Activated naive CD4-positive, alpha-beta T cell treated with Interleukin-2 at 50 U/mL for 16 hours (primary cell): ENCODE measurements at places on chromosomes 13 and 19.

- no peak for DNase-seq
Observed at GRCh38 chr13:82436099-82436585, 1446.1 kb downstream of the SLITRK1 start.

GRCh38 chr19:14381689-14382474 is 638 bp downstream of the ADGRE5 start:
- DNase-seq: peak; percentile 72

- no peak for DNase-seq
Observed at GRCh38 chr13:59000770-59001169, 1163.0 kb downstream of the DIAPH3 start.

GRCh38 chr19:29831041-29831548 is 19.3 kb downstream of the CCNE1 start:
- DNase-seq: peak; percentile 59

- DNase-seq: no peak
Observed at GRCh38 chr13:59679254-59679653, 484.5 kb downstream of the DIAPH3 start.

DNA sequence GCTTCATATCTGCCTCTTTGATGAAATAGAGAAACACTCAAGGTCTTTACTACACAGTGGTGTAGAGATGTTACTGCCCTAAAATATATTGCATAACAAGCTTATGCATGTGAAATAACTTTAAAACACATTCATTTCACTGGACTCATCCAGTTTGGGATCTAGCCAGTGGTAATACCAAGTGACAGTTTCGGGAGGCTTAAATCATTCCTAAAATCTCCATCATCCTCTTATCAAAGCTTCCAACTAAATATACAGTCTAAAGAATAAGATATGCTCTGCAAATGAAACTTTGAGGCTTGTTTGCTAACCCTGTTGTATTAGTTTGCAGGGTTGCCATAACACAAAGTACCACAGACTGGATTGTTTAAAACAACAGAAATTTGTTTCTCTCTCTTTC is 52.8 kb downstream of the THSD1 start:
- no peak for DNase-seq

- no peak for DNase-seq
Observed at GRCh38 chr19:35205733-35206323, 22.7 kb downstream of the FAM187B start.

GRCh38 chr13:92407858-92408257 is 818.7 kb upstream of the GPC6 start:
- DNase-seq: no peak

DNA sequence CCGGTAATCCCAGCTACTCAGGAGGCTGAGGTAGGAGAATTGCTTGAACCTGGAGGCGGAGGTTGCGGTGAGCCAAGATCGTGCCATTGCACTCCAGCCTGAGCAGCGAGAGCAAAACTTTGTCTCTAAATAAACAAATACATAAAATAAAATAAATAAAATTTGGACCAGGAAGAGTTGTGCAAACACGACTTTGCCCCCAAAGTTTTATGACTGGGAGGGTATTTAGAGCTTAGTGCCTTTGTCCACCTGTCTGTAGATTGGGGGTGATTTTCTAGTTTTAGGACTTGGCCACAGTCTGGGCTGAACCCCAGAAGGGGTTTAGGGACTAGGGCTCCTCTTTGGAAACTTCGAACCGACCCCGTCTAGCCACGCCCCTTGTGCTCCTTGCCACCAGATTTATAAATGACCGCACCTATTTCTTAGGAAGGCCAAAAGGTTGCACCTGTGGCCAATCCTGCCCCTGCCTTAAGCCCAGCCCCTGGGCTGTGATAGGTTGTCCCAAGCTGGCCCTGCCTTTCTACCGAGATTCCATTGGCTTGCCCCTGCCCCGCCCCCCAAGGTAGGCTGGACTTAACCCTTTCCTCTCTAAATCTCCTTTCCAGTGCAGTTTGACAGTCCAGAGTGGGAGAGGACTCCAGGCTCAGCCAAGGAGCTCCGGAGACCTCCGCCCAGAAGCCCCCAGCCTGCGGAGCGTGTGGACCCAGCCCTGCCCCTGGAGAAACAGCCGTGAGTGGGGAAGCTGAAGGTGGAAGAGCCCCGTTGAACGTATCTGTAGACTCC is 5.3 kb downstream of the SHD start:
- DNase-seq: no peak

- no peak for DNase-seq
Observed at GRCh38 chr19:46147791-46148288, at the start of gene IGFL2. Gene IGFL2, plus strand, starts transcription at chr19:46148238. Its CDS starts 41 bp downstream, at chr19:46148279.

- no peak for DNase-seq
Observed at GRCh38 chr13:99495466-99496183, 5.6 kb upstream of the TM9SF2 start.

- DNase-seq: no peak
Observed at GRCh38 chr13:52779103-52779502, 39.5 kb upstream of the CNMD start.

GRCh38 chr13:72072261-72072660 is 205.3 kb upstream of the DACH1 start:
- no peak for DNase-seq

- DNase-seq: no peak
Observed at GRCh38 chr13:78993792-78994191, 334.8 kb upstream of the OBI1 start.

- DNase-seq: no peak
Observed at GRCh38 chr13:66405908-66406802, 824.0 kb downstream of the PCDH9 start.

GRCh38 chr19:54153731-54154326 is 5.7 kb downstream of the LENG1 start:
- no peak for DNase-seq

- no peak for DNase-seq
Observed at GRCh38 chr13:97431171-97431764, 2.7 kb upstream of the RAP2A start.

DNA sequence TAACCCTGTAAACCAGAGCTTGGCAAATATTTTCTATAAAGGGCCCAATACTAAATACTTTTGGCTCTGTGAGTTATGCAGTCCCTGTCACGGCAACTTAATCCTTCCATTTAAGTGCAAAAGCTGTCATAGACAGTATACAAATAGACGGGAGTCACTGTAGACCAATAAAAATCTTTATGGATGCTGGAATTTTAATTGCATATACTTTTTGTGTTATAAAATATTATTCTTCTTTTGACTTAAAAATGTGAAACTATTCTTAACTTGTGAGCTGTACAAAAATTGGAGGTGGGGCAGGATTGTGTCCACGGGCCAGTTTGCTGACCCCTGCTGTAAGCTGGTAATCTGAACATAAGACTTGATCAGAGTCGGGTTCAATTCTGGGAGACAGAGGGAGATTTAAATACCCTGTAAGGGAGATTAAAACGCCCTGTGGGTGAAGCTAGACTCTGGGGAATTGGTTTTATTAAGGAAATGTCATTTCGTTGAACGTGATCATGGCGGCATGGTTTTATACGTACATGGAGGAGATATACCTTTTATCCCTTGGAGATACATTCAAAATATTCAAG is 21.7 kb downstream of the TNFSF14 start:
- no peak for DNase-seq

DNA sequence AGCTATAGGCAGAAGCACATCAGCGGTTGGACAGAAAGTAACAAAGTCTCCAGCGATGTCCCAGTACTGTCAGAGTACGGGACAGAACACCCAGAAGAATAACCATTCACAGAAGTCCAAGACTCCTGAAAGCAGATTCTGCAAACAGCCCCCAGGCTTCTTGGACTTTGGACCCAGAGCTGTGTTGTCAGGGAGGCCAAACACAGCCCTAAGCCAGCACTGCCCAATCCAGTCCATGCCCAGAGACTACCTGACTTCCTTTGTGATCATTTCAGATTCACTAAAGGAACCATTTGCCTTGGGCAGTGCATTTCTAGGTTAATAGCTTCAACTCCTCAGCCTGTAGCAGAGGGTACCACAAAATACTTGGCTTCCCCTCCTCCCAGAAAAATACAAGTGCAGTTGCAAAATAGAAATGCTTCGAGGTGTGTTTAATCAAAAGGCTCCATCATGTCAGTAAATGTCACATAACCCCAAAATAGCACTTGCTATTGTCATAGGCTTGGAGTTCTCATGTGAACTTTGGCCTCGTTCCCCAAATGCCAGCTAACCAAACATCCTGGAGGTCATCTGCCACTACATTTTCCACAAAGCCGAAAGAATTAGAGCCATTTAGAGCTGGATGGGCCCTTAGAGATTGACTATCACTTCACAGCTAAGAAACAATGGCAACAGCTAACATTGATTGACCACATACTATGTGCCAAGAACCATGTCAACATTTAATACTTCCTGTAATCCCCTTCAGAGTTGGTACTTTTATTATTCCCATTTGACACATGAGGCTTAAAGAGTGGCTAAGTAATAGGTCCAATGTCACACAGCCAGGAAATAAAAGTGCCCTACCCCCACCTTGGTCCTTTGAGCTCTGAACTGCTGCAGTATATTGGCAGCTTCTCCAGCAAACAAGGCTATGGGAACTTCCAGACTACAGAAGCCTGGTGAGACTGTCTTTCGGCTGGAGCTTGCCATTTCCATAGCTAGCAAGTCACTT is 329.9 kb downstream of the FOXO1 start:
- no peak for DNase-seq

DNA sequence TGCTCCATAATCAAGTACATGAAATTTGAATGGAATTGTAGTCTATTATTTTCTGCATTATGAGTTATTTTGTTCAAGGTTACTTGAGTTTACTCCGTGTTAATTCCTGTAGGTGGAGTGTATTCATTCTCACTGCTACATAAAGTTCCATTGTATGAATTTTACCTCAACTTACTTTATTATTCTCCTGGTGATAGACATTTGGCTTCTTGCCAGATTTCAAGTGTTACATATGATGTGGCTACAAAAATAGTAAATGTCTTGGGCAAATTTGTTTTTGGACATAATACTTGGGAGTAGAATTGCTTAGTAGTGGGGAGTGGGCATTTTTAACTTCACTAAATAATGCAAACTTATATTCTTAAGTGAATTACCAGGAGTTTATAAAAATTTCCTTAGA is 328.9 kb downstream of the SHISA2 start:
- no peak for DNase-seq

- no peak for DNase-seq
Observed at GRCh38 chr13:43267916-43268315, 244.5 kb downstream of the DNAJC15 start.

DNA sequence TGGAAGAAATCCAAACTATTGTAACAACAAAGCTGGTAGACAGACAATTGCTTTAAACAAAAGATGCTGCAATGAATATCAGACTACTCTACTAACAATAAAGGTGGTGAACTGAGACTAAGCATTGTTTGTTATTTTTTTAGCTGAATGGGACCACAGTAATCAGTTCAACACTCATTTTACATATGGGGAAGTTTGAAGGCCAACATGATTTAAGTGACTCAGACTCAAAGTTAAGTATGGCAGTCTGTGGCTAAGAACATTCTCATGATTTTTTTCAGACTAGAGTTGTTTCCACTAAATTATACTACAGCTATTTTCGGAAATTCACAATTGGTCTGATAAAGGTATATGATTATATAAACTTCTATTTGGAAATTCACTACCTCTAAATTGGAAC is 10.4 kb downstream of the EXOSC8 start:
- DNase-seq: no peak

- no peak for DNase-seq
Observed at GRCh38 chr19:13506471-13506820, at the start of gene CACNA1A. Gene CACNA1A, minus strand, starts transcription at chr19:13506479. Its CDS starts 255 bp downstream, at chr19:13506224.

DNA sequence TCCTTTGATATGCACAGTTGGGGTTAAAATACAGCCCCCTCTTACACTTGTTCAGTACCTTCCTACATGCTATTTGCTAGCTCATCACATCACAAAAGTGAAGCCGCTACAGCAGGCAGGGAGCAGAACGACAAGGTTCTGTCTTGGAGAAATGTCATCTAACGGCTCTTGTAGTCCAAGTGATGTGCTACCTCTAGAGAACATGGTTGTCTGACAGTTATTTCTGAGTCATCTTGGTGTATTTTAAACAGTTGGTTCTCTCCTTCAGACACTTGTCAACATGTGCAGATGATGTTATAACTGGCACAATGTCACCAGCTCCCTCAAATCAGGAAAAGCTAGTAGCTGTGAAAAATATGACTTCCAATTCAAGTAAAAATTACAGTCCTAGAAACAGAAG is 865.0 kb downstream of the PCDH9 start:
- no peak for DNase-seq

GRCh38 chr19:53546758-53547513 is 9.0 kb downstream of the ZNF331 start:
- no peak for DNase-seq

- DNase-seq: no peak
Observed at GRCh38 chr13:33078263-33078662, 62.0 kb downstream of the KL start.

DNA sequence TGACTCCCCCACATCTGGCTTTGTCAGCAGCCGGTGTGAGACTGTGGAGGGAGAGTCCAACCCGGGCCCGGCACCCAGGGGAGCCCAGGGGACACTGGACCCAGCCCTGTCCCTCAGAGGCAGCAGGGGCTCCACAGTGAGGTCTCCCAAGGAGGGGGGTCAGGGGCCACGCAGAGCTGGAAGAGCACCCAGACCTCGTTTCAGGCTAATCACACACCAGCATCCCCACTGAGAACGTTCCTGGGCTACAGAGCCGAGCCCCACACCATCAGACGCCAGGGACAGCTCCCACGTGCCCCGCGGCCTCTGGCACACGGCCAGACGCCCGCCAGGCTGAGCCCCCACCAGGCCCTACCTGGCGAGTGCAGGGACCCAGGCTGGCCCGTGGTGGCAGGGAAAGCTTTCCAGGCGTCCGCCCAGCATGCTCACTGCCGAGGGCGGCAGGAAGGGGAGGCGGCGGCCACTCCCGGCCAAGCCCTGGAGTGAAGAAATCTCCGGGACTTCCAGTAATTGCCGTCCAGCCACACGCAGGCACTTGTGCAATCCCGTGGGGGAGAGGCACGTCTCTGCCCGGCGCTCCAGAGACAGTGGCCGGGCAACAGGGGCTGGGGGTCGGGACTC is 19.2 kb downstream of the SBNO2 start:
- DNase-seq: no peak

DNA sequence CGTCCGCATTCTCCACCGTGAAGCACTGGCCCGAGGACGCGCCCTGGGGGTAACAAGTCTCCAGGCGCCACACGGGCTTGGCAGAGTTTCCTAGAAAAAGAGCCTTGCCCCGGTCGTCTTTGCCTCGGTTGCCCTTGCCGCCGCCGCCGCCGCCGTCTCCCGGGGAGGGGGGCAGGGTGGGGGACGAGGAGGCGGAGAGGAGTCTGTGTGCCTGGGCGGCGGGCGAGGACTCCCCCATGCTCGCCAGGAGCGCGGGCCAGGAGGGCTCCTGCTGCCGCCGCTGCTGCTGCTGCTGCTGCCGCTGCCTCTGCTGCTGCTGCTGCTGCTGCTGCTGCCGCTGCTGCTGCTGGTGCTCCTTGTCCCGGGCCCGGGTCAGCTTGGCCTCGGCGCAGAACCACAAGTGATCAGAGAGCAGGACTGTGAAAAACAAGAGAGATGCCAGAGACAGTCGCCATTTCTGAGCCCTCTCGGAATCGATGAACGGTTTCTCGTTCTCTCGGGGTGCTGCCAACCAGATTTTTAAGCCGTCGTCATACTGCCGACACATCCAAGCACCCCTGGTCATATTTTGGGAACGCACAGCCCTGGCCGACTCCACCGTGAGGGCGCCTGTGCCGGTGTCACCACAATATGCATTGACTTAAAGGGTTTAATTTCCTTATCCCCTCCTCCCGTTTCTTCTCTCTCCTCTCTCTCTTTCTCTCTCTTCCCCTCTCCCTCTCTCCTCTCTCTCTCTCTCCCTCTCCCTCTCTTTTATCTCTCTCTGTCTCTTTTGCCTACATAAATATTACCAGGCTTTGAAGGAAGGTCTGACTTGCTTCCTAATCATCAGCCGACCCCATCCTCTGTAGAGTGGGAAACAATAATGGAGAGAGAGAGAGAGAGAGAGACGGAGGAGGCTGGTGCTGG is 349.1 kb downstream of the LIG4 start:
- no peak for DNase-seq
